ENCODE measurements at places on chromosomes 5 and 9. TPM values are rescaled to one million over a fixed set of nuclear protein-coding genes. Genes with fewer than 3 reads are reported as not detected.

TEK gene
- 20.5 TPM for total RNA-seq

C5orf58 gene
- not detected for total RNA-seq

LOX gene
- total RNA-seq, result 25.3 TPM

ATOX1 gene
- 47.3 TPM for total RNA-seq

DMRTA1 gene
- 0.53 TPM for total RNA-seq

MYMK gene
- total RNA-seq, result not detected

TLE1 gene
- total RNA-seq, result 56.6 TPM

SLC6A19 gene
- total RNA-seq, result 0.09 TPM

AQP3 gene
- 23.7 TPM for total RNA-seq

ZBTB43 gene
- total RNA-seq, result 12.7 TPM

ZNF879 gene
- total RNA-seq, result 6.2 TPM

POC5 gene
- total RNA-seq, result 11.7 TPM

HSPA9 gene
- 152 TPM for total RNA-seq

C5orf63 gene
- 8.9 TPM for total RNA-seq

CD180 gene
- 2.0 TPM for total RNA-seq

RPP25L gene
- total RNA-seq, result 17.0 TPM

FLT4 gene
- total RNA-seq, result 11.7 TPM

KCNN2 gene
- total RNA-seq, result 0.71 TPM
